ENCODE measurements at places on chromosomes 4 and X.

GRCh38 chr4:48493452-48494100 is 3.5 kb downstream of the ZAR1 start:
- no peak for DNase-seq

DNA sequence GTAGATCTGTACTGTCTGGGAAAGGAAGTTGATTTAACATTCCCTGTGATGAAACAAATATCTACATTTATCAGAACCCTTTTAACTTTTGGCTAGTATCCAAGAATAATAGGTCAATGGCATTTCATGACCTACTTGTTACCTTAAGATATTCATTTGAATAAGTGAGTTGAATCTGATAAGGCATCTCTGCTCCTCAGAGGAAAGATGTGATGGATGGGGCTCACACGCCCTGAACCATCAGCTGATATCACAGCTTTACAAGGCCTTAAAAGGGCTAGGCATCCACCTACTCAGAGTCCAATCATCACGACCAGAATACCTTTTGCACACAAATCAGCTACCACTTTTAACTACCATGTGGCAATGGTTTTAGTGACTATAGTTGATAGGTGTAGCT is 90.2 kb upstream of the PDLIM3 start:
- no peak for DNase-seq

- no peak for DNase-seq
Measured at GRCh38 chr4:120775431-120775830, 147.1 kb downstream of the PRDM5 start.

- DNase-seq, result no peak
Measured at GRCh38 chr4:2364654-2365053, 53.8 kb downstream of the ZFYVE28 start.

GRCh38 chrX:32185160-32185559 is 1026.2 kb downstream of the DMD start:
- DNase-seq, result no peak

DNA sequence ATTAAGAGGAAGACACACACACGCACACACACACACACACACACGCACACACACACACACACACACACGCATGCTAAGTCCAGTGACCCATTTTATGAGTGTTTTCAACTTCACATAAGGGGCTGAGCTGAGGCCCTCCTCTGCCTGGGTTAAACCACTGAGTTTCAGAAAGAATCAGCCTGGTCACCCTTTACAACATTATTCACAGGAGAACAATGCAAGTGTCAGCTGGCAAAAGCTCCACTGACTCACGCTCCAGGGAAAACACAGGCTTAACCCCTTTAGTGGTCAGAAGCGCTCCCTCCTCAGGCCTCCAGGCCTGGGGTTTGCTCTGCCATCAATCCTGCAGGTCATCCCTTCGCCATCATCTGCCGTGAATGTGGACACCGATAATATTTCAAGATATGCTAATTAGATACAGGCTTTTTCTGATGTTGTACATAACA is 46.9 kb downstream of the ACOX3 start:
- DNase-seq, result peak; percentile 68

- no peak for DNase-seq
Measured at GRCh38 chr4:123415576-123415975, 19.0 kb downstream of the SPRY1 start.

DNA sequence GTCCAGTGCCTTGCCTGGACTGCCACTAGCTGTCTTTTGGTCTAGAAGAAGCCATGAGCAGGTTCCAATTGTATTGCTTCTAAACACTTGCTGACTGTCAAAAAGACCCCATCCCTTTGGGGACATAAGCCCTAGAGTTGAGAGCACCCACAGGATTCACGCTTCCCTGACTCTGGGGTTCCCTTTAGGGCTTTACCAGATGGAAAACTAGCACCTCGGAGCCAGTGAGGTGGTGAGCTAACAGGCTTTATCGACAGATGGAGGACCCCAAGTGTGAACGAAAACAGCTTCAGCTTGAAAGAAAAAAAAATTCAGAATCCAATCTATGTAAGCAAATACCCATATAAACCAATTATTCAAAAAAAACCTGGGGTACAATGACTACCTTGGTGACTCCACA is 90.8 kb downstream of the NAA11 start:
- no peak for DNase-seq

DNA sequence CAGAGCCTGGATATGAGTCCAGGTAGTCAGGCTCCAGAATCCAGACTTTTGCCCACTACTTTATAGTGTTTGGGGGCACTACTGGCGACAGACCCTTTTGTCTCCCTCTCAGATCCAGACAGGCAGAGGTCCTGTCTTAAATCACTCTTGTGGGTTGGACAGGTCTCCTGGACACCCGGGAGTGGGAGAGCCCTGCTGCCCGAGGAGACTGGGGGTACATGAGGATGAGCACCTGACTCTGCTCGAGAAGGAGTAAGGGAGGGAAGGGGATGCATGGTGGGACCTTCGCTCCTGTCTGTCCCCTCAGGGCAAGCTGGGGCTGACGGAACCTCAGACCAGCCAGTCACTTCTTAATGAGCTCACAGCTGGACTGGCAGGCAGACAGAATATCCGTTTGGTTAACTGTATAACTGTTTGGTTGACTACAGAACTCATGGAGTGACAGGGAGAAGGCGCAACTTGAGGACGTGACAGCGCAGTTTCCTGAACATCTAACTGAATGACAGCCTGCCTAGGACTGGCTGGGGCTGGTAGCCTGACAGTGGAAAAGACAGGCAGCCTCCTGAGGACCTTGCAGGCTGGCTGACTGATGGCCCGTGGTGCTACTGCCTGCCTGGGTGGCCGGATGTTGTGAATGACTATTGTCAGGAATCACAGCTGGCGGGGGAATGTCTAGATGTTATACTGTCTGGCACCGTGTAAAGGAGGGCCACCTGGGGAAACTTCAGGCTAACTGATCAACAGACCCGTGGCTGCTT is 1.6 kb upstream of the SUV39H1 start:
- no peak for DNase-seq

DNA sequence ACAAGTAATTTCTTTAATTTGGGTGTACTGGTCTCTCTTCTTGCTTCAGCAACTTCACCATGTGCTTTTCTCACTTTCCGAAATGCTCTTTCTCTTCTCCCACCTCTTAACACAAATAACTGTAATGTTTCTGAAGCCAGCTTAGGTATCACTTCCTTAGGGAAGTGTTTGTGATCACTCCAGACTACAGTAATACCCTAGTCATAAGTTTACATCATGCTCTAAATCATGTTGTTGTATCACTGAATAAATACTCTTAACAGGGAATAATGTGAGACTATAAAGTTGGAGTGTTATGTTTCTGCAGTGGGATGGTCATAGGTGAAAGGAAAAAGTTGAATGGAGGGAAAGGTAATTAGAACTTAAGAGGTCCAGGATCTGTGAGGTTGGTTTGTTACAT is 712.3 kb downstream of the C4orf33 start:
- no peak for DNase-seq

DNA sequence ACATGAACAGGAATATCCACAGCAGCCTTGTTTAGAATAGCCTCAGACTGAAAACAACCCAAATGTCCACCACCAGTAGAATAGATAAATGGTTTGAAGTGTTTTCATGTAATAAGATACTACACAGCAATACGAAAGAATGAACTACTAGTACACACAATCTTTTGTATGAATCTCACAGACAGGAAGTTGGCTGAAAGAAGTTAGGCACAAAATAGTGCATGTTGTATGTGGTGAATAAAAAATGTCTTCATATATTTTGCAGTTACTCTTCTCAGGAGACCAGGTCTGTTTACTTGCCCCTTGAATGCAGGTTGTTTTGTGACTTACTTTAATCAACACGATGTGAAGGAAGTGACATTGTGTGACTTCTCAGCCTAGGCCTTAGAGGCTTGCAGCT is 75.9 kb upstream of the LEF1 start:
- no peak for DNase-seq

- no peak for DNase-seq
Measured at GRCh38 chr4:25290490-25291067, 22.0 kb upstream of the ZCCHC4 start.

GRCh38 chr4:113288696-113289095 is 239.2 kb downstream of the ANK2 start:
- DNase-seq, result no peak

- no peak for DNase-seq
Measured at GRCh38 chr4:38232741-38233140, 272.5 kb downstream of the PTTG2 start.

DNA sequence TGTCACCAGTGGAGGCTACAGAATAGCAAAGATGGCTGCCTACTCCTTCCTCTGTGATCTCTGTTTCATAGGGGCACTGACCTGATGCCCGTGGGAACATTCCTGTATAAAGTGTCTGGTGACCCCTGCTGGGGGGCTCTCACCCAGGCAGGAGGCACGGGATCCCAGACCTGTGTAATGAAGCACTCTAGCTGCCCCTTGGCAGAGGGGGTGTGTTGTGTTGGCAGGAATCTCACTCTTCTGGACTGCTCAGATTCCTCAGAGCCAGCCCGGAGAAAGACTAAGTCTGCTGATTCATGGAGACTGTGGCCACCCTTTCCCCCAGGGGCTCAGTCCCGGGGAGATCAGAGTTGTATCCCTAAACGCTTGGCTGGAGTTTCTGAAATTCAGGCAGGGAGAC is 648.3 kb downstream of the SPRY1 start:
- no peak for DNase-seq

DNA sequence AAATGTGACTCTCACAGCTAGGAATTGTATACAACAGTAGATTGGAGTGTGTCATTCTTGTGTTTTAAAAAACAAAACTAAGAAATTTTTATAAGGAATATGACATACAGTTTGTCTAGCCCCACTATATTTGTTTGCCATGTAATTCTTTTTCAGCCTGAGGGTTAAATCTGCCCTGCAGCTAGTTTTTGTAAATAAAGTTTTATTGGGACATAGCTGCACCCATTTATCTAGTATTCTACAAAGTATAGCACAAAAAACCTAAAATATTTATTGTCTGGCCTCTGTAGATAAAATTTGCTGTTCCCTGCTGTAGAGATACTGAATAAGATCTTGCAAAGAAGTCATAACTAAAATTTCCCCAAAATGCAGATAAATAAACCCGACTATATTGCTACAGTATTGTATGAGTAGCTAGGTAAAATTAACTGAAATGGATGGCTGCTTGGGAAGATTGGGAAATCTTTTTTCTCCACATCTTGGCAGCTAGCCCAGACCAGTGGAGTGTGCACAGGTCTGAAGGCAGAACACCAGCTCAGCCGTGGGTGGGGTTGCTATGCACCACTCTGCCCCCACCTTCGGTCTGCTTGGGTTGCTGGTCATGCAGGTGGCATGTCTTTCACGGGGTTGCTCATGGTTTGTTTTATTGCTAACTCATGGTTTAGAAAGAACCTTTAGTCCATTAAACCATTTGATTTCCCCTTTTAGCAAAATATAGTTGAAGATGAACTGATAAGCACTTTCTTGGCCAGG is 127.9 kb downstream of the KLHL8 start:
- DNase-seq, result peak; percentile 55

DNA sequence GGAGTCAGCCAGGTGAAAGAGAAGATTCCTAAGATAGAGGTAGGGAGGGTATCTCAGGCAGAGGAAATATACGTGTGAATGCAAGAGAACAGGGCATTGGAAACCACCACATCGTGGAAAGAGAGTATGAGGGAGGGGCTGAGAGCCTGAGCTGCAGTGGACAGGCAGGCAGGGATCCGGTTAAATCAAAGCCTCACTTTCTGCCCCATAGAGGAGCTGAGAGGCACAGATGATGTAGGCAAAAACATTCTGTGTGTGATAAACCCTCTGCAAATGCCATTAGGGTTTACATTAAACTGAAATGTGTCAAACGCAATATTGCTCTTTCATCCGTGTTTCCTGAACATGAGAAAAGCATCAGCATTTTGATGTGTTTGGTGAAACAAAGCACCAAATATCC is 298.1 kb upstream of the TAPT1 start:
- no peak for DNase-seq

DNA sequence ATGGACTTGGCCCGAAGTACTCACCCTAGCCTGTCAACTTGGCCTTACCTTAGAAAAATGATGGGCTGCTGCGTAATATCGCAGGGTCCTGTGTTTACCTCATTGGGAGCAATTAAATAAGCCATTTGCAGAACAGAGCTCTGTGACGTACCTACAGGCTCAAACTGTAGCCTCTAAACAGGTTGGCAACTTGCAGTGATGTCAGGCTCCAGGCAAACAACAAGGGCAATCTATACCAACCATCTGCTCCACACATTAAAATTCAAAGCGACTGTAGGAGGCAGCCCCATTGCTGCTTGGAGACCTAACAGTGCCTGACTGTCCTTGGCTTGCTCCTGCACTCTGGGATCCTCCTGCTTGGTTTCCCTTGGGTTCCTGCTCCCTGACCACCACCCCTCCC is 17.2 kb downstream of the VGLL1 start:
- DNase-seq, result no peak

GRCh38 chr4:40466789-40467188 is 131.7 kb downstream of the CHRNA9 start:
- DNase-seq, result no peak

- no peak for DNase-seq
Measured at GRCh38 chr4:7395645-7396044, 39.1 kb downstream of the PSAPL1 start.

GRCh38 chr4:78710536-78710935 is 65.6 kb upstream of the BMP2K start:
- DNase-seq, result no peak

DNA sequence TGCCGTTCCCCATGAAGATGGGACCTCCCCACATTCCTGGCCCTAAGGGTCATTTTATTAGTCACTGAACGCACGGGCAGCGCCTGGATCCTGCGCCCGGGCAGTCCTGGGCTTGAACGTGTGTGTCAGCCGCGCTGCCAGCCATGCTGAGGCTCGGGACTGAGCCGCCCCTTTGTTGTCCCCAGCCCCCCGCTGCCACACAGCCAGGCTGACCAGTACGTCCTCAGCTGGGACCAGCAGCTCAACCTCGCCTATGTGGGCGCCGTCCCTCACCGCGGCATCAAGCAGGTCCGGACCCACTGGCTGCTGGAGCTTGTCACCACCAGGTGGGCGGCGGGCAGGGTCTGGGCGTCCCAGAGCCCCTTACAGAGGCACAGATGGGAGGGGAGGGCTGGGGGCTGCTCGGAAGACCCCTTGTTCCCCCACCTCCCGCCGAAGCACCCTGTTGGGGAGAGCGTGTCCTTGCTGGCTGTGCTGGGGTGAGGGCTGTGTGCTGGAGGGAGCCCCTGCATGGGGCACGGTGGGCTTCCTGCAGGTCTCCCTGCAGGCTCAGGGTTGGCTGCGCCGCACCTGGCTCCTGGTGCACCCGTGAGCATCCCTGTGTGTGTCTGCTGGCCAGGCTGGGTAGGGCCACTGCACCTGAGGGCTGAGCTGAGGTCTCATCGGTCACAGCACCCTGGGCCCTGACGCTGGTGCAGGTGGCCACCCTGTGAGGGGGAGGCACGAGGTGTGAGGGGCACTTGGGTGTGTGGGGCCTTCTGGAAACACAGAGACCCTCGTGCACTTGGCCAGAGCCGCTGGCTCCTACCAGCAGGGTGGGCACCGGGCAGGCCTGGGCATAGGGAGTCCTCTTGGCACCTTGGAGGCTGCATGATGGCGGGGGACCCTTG is 1.0 kb downstream of the IDUA start:
- no peak for DNase-seq

DNA sequence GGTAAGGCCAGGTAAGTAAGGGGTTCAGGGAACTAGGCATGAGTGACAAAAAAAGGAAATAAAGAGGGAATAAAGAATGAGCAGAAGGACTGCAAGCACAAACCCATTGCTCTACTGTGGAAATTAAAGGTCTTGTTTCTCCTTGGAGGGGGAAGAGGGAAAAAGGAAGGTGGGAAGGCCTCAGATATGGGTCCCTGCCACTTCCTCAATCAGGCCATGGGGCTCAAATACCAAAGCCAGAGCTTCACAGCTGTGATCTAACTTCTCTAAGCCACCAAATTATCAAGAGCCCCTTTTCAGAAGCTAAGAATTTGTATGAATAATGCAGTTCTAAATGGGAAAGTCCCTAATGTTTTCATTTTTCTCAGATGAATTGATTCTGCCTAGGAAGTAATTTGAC is 4.7 kb downstream of the USP51 start:
- no peak for DNase-seq

Measured in HS-27A (cell line).